ENCODE measurements at places on chromosomes 2 and 18. TPM values are rescaled to one million over a fixed set of nuclear protein-coding genes. Genes with fewer than 3 reads are reported as not detected.

FSHR gene
- total RNA-seq: not detected

TCF23 gene
- not detected for total RNA-seq

MLPH gene
- not detected for total RNA-seq

DES gene
- not detected for total RNA-seq

TRIB2 gene
- 85.4 TPM for total RNA-seq

NOL4 gene
- not detected for total RNA-seq

TUBA3E gene
- not detected for total RNA-seq

PUM2 gene
- 123 TPM for total RNA-seq

VSNL1 gene
- not detected for total RNA-seq

E2F6 gene
- total RNA-seq: 7.3 TPM

CHPF gene
- 6.4 TPM for total RNA-seq

MALT1 gene
- total RNA-seq: 52.1 TPM

CREG2 gene
- total RNA-seq: 0.31 TPM

KCNIP3 gene
- not detected for total RNA-seq

CCDC150 gene
- total RNA-seq: 16.0 TPM

DOK6 gene
- total RNA-seq: not detected

TIGD1 gene
- 10.4 TPM for total RNA-seq

SCN7A gene
- not detected for total RNA-seq

CRYGD gene
- total RNA-seq: not detected

CD8A gene
- 0.72 TPM for total RNA-seq

CCDC74A gene
- total RNA-seq: 3.2 TPM

OXER1 gene
- not detected for total RNA-seq

DAPL1 gene
- total RNA-seq: not detected

SPOPL gene
- total RNA-seq: 10.4 TPM

CNTNAP5 gene
- not detected for total RNA-seq

MC5R gene
- not detected for total RNA-seq

CCBE1 gene
- total RNA-seq: not detected

PLEKHM3 gene
- total RNA-seq: 6.7 TPM

RNF144A gene
- total RNA-seq: 89.6 TPM

SLC5A7 gene
- not detected for total RNA-seq

TMEM247 gene
- total RNA-seq: not detected

DIPK1C gene
- not detected for total RNA-seq

HOXD3 gene
- total RNA-seq: not detected

PLGLB1 gene
- 3.1 TPM for total RNA-seq

KRTCAP3 gene
- total RNA-seq: 8.3 TPM

DPP4 gene
- total RNA-seq: 116 TPM

NT5DC4 gene
- total RNA-seq: not detected

LIPG gene
- total RNA-seq: not detected

ALKAL2 gene
- total RNA-seq: not detected

CFC1 gene
- not detected for total RNA-seq

MROH2A gene
- total RNA-seq: not detected

MYOM1 gene
- total RNA-seq: 0.71 TPM

WDR54 gene
- 71.3 TPM for total RNA-seq

RGPD3 gene
- not detected for total RNA-seq

TOGARAM2 gene
- total RNA-seq: 3.7 TPM

CYBRD1 gene
- 0.31 TPM for total RNA-seq

IL37 gene
- total RNA-seq: not detected

MAPK4 gene
- not detected for total RNA-seq

ICA1L gene
- 7.6 TPM for total RNA-seq

DSC1 gene
- total RNA-seq: 0.33 TPM

HOXD12 gene
- not detected for total RNA-seq

NBAS gene
- total RNA-seq: 33.0 TPM

ABCB11 gene
- total RNA-seq: not detected

ORC2 gene
- total RNA-seq: 49.2 TPM

B3GNT2 gene
- 30.6 TPM for total RNA-seq

PLEKHH2 gene
- 0.40 TPM for total RNA-seq
